ENCODE measurements at places on chromosomes 7 and 10.

DNA sequence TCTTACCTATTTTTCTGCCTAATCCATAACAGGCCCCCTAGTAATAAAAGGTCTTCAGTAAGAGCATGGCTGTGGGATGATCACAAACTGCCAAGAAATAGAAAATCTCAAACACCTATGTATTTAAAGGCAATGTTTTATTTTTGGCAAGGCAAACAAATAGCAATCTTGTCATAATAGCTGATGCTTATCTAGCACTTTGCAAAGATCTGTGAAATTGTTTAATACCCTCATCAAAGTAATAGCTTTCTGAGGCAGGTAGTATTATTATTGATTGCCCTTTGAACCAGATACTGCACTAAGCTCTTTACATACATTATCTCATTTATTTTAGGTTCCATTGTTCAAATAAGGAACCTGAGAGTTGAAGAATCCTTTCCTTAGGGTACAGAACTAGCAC lies 1.6 kb upstream of the CADPS2 start:
- no peak for DNase-seq

DNA sequence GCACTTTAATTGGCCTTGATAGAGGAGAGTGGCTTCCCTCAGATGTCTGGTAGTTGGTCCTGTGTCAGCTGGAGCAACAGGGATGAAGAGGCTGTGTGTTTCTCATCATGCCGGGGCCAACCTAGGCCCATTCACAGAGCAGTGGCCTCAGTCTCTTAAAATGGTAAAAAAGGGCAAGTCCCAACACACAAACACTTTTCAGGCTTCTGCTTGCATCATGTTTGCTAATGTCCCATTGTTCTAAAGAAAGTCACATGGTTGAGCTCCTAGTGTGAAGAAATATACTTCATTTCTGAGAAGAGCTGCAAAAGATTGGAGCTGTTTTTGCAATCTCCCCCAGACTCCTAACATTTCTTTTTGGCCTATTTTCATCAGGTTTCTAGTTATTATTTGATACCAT lies 40.6 kb upstream of the RBAK start:
- DNase-seq = no peak

- DNase-seq = no peak
Measured at GRCh38 chr7:127256041-127256725, 3.4 kb upstream of the GRM8 start.

- DNase-seq = no peak
Measured at GRCh38 chr10:119919826-119920225, 27.3 kb downstream of the SEC23IP start.

- no peak for DNase-seq
Measured at GRCh38 chr10:93601146-93601773, at the start of gene RBP4. Gene RBP4 (minus strand): TSS chr10:93601235. CDS start chr10:93601028, 207 bp downstream.

GRCh38 chr7:6277476-6277875 lies 5.1 kb upstream of the CYTH3 start:
- DNase-seq = no peak

- no peak for DNase-seq
Measured at GRCh38 chr7:135537905-135538304, 19.8 kb upstream of the NUP205 start.

DNA sequence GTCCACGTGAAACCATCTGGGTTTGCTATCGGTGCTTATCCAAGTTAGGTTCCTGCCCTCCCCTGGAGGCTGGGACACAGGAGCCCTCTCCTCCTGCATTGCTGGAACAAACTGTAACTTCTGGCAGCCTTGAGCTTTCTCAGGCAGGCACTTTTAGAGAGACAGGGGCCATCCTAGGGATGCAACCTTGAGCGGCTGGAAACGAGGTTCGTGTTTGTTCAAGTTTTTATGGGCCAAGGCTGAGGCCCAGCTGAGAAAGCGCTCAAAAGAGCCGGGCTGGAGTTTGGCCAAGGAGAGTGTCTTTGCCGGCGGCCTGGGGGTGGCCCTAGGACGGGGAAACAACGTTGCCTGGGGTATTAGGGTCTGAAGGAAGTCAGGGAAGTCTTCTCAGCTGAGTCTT lies 5.5 kb upstream of the MMD2 start:
- DNase-seq = no peak

DNA sequence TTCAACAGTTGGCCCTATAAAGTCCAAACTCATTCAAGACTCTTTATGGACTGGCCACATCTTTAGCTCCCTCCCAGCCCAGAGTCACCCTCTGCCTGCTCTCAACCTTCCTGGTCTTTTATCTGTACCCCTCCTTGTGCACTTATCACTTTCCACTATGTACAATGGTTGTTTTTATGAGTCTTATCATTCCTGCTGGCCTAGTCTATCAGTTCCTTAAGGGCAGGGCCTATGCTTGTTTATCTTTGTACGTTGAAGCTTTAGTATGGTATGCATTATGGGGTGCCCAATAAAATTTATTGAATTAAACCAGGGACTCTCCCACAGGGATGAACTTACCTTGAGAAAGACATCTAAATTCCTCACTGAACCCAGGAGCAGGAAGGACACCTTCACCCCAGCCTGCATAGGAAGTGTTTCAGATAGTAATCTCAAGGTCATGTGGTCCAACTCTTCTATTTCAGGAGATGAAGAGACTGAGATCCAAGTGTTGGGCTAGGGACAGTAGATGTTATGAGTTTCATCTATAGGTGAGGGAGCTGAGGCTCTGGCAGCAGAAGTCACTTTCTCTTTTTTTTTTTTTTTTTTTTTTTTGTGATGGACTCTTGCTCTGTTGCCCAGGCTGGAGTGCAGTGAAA lies 13.3 kb upstream of the PDCD4 start:
- no peak for DNase-seq

GRCh38 chr10:8731121-8732095 lies 676.9 kb downstream of the GATA3 start:
- DNase-seq = no peak

DNA sequence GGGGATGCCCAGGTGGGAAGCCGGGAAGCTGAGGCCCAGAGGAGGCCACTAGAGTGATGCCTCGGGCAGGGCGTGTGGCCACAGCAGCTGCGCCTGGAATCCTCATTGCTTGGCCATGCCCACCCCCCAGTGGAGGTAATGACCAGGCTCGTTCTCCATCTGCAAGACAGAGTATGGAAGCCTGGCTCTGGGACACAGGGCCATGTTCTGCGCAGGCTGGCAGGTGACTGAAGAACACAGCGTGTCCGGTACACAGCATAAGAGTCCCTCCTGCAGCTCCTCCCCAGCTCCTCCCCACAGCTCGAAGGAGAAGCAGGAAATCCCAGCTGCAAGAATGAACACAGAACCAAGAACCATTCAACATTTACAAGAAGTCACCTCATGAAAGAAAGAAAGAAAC lies 64.8 kb downstream of the SMURF1 start:
- DNase-seq = peak; percentile 5

DNA sequence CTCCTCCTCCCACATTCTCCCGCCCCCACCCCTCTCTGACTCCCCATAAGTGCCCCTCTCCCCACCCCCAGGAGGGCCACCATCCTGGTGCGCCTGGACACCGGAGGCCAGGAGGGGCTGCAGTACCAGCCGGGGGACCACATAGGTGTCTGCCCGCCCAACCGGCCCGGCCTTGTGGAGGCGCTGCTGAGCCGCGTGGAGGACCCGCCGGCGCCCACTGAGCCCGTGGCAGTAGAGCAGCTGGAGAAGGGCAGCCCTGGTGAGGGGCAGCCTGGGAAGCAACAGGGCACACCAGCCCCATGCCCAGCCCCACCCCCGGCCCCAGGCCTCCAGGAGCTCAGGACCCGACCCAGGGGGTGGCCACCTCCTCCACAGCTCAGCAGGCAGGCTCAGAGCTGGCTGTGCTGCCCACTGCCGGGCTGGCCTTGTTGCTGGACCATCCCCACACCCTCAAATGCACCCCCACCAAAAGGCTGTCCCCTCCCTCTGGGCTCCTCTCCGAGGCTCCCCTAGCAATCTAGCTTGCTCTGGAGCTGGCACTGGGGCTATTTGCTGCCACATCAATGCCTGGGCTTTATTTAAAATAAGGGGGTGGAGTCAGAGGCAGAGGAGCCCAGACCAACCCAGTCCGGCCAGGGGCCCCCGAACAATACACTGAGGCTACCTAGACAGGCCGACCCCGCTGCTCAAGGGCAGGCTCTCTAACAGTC lies 14.8 kb downstream of the ATG9B start:
- DNase-seq = no peak

DNA sequence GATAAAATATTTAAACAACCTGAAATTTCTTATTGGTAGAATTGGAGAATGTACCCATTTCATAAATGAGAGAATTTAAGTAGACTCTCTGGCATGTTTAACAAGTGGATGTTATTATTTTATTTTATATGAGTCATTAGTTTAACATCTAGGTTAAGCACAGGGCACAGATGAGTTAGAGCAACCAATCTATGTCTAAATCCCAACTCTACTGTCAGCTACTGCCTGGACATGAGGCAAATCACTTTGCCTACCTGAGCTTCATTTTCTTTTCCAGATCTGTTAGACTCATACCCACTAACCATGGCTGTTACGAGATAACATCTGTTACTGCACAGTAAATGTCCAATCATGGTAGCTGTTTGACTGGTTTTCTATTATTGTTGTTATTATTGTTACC lies 251.1 kb downstream of the INHBA start:
- DNase-seq = no peak

- DNase-seq = no peak
Measured at GRCh38 chr7:22730066-22730710, 3.2 kb downstream of the IL6 start.

- DNase-seq = peak; percentile 43
Measured at GRCh38 chr7:151727579-151728285, 149.2 kb downstream of the PRKAG2 start.

DNA sequence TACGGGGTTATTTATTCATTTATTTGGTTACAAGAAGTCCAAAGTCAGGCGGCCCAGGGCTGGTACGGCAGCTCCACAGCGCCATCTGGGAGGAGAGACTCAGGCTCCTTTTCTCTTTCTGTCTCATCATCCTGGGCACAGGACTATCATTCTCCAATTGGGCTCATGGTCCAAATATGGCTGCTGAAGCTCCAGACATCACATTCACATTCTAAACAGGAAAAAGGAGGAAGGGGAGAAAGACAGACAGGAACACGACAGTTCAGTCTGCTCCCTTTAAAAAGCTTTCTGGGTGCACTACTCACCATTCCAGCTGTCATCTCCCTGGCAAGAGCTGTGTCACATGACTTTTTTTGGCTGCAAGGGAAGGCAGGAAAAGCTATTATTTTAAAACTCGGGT lies 74.4 kb upstream of the PDZD8 start:
- DNase-seq = no peak

DNA sequence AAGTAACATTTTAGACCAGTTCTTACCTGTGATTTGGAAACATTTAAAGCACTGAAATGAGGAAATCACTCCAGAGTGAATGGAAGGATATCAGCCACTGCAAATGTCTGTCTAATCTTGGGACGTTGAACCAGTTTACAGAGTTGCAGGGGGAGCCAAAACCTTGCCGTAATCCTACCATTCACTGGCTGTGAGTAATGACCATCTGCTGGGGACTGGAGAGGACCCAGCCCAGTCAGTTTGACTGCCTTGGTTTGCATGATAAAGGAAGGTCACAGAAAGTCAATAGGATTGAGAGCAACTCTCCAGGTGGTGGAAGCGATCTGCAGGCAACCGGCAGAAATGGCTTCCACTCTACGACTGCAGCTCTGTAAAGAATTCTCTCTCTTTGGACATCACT lies 167.2 kb downstream of the AKR1D1 start:
- no peak for DNase-seq

DNA sequence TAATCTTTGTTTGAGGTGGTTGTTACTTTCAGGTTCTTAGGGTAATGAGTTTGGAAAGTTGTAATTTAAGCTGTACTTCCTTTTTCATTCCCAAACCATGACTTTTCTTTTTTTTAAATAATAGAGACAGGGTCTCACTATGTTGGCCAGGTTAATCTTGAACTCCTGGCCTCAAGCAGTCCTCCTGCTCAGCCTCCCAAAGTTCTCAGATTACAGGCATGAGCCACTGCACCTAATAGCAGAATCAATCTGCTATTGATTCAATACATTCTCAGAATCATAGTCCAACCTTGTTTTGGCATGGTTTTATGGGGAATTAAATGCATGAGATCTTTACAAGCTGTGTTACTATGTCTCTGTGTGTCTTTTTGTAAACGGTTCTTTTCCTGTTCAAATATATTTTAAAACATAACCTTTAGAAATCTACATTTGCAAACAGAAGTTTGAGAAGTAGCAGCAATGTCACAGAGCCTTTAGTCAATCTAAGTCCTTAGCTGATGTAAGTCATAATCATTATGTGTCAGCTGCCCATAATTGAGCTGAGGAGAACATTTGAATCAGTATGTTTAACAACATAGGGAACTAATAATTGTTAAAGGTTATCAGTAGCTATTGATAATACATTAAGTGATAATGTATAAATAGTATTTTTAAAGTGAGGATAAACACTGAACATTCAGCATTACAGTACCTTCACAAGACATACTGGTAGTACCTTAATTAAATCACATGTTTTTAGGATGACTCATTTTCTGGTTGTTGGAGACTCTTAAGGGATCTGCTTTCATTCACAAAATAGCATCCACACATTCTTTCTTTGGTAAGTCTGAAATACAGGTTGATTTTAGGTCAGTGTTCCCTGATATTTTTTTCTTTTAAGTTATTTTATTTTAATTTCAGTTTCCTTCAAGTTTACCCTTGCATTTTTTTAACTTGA lies 8.8 kb downstream of the INPP5F start:
- DNase-seq = no peak

- no peak for DNase-seq
Measured at GRCh38 chr7:116196947-116197346, 13.4 kb upstream of the TES start.

- peak; percentile 69 for DNase-seq
Measured at GRCh38 chr10:45470098-45471012, 96.3 kb downstream of the ALOX5 start.

GRCh38 chr10:43846187-43846680 lies 197.6 kb upstream of the ZNF32 start:
- DNase-seq = peak; percentile 64

- no peak for DNase-seq
Measured at GRCh38 chr10:28938745-28939144, 261.4 kb downstream of the BAMBI start.

- DNase-seq = no peak
Measured at GRCh38 chr10:50876429-50876828, 9.0 kb downstream of the A1CF start.

DNA sequence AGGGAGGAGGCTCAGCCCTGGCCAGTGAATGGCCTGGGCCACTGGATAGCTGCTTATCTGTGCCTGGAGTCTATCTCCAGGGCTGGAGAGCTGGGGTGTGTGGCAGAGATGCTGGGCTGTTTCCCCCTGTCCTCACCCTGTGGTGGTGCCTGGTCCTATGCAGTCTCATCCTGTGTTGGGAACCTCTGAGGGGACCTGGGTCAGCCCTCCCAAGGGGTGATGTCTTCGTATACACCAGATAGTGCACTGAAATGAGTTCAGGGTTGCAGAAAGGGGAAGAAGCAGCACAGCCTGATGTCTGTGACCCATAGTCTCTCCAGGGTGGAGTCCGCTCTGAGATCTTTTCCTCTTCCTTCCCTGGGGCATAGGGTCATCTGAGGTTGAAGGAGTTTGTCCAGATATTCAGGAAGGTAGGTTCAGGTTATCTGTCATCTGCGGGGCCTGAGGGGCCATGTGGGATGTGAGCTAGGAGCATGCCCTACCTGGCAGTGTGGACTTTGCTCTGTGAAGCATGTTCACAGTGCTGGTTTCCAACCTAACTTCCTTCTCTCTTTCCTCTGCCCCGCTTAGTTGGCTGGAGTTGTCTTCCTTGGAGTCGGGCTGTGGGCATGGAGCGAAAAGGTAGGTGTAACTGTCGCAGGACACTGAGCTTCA lies 33.4 kb upstream of the SH2D4B start:
- DNase-seq = no peak
